Astrocyte (in vitro differentiated cells and primary cell): ENCODE measurements at places on chromosomes 2 and 18. TPM values are rescaled to one million over a fixed set of nuclear protein-coding genes. Genes with fewer than 3 reads are reported as not detected.

GRCh38 chr18:10262566-10262965, 191.9 kb upstream of the APCDD1 start:
- no peak for DNase-seq

DNA sequence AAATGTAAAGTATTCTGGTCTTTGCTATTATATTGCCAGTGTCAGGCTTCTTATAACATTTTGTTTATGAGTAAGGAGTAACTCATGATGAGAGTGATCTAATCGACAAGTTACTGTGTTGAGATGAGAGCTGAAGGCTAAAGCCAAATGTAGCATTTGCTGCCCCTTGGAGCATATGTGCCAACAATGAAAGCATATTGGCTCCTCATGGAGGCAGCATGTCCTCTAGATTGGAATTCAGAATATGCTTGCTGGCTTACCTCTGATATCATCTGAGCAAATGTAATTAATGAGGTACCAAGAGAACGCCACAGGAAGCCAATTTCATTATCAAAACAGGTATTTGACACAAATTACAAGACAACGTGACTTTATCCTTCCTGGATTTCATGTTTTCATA, 781.1 kb upstream of the FSHR start:
- no peak for DNase-seq

GRCh38 chr2:14199040-14199439, 433.5 kb upstream of the LRATD1 start:
- DNase-seq, result no peak

GRCh38 chr2:144449028-144449406, 70.9 kb downstream of the ZEB2 start:
- no peak for DNase-seq

Gene FMNL2
- 29.1 and 34.3 TPM in 2 replicates for total RNA-seq

Gene SYT4
- not detected in 2 replicates for total RNA-seq
